ENCODE measurements at places on chromosomes 12 and 14. TPM values are rescaled to one million over a fixed set of nuclear protein-coding genes. Genes with fewer than 3 reads are reported as not detected.

GRCh38 chr12:95528431-95528830, 22.8 kb downstream of the USP44 start:
- ATAC-seq, result no peak

GRCh38 chr12:31363416-31363809, 37.5 kb upstream of the SINHCAF start:
- ATAC-seq, result no peak

GRCh38 chr14:100882991-100883788, 20.3 kb downstream of the RTL1 start:
- ATAC-seq, result no peak

- ATAC-seq, result no peak
Observed at GRCh38 chr12:106276032-106276740, 26.3 kb upstream of the TCP11L2 start.

DNA sequence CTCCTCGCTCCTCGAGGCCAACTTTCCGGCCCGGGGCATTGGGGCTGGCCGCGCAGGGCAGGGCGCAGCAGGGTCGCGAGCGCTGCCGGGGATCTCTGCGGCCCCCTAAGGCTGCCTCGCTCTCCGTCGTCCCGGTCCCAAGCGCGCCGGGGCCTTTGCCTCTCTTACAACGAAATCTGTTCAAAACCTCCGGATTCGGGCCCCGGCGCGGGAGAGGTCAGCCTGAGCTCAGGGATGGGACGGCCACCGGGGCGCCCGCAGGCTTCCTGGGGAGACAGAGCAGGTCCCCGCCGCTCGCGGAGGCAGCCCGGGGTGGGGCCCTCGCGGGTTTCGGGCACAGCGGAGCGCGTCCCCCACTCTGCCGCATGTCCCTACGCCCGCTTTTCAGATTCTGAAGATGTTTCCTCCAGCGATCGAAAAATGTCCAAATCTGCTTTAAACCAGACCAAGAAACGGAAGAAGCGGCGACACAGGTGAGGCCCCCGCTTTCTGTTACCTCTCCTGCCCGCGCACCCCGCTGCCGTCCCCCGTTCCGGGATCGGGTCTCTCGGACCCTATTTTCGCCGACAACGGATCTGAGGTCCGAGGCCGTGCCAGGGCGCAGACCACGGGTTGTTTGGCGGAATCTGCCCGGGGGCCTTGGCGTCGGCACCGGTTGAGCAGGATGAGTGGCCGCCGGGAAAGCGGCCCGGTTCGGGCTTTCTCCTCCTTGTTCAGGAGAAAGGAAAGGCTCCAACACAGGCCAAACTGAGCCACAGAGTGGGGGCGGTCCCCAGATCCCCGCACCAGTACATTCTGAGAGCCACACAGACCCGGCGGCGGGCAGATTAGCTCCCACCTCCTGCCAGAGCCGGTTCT, 1.8 kb downstream of the VSX2 start:
- peak; percentile 17 for ATAC-seq

GRCh38 chr12:2319737-2320506, 267.1 kb downstream of the CACNA1C start:
- no peak for ATAC-seq

DNA sequence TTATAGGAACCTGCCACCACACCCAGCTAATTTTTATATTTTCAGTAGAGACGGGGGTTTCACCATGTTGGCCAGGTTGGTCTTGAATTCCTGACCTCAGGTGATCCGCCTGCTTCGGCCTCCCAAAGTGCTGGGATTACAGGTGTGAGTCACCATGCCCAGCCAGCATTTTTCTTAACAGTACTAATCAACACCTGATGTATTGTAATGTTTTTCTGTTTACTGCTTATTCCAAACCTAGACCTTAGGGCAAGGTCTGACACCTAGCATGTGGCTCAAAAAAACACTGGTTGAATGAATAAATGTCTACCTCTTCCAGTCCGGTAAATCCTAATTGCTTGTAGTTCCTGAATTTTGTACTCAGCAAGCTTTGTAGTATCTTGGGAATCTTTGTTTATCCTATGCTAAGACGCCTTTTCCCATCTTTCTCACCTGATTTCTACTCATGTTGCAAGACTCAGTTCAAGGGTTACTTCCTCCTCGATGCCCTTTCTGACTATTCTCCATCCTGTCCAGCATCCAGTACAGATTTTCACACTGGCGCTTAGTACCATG, 2.8 kb downstream of the PAN2 start:
- ATAC-seq, result no peak

The ITGA7 gene
- total RNA-seq, result 6.7 TPM

The RSRC2 gene
- total RNA-seq, result 31.7 TPM

The MORN3 gene
- total RNA-seq, result 0.08 TPM

The POTEM gene
- not detected for total RNA-seq

All from esophagus mucosa (tissue), 1 donor.